GDM1 (cell line): ENCODE measurements at places on chromosomes 1 and 21.
A peak's percentile ranks its signal among the peaks of the same experiment; 100 is the strongest.

- no peak for DNase-seq
These were observed 2.8 kb downstream of the RAB4A start for GRCh38 chr1:229273507-229274232.

- no peak for DNase-seq
These were observed 33.9 kb upstream of the LBR start for GRCh38 chr1:225461533-225462428.

DNA sequence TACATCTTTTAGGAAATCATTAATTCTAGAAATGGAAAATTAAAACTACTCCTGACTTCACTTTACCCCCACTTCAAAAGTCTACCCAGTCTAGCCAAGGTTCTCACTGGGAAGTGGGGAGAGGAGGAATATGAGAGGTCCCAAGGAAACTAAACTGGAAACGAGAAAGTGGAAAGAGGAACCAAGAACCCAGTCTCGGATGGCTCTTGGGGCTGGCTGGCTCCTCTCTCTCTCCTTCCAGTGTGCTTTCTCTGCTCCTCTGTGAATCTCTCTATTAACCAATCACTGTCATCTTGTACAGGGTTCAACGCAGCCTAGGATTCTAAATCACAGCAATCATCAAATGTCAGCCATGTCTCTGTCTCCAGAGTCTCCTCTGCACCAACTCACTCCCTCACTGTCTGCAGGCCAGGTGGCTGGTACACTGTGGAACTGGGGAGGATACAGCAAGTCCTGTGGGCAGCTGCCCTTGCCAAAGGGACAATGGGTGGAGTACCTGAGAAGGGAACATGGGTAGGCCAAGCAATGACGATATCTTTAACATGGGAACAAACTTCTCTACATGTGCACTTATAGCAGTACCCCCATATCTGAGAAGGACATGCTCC, 33.7 kb downstream of the GNB1 start:
- DNase-seq: no peak

GRCh38 chr1:3626025-3626424, 1.2 kb downstream of the TPRG1L start:
- no peak for DNase-seq

DNA sequence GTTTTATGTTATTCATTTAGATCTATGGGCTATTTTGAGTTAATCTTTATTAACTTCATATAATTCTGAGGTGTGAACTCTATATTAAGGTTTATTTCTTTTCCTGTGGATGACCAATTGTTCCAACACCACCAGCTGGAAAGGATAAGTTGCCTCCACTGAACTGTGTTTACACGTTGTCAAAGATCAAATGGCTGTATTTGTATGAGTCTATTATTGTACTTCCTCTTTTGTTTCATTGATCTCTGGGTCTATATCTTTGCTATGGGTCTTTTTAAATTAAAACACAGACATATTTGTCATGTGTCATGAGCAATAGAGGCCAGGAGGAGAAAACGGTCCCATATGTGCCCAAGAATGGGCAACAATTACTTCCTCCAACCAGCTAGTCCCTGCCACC, 5.2 kb upstream of the MAB21L3 start:
- no peak for DNase-seq

- no peak for DNase-seq
These were observed 6.5 kb upstream of the MAST2 start for GRCh38 chr1:45796946-45797345.

DNA sequence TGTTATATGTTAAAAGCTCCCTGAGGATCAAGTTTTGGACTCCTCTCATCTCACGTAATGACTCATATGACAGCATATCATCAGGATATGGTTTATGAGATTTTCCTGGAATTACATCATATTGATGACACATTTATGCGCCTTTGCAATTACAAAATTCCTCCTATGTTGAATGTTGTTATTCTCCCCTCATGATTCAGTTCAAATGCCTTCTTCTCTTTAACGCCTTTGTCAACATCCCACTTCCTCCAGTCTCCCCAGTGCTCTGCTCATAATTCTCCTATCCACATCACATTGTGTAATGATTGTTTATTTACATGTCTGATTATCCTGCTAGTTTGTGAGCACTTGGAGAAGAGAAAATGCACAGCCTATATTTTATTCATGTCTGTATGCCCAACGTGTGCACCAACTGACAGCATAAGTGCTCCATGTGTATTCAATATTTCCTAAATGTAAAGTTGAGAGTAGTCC, 80.9 kb upstream of the BACH1 start:
- no peak for DNase-seq

GRCh38 chr1:76830373-76830772, 36.9 kb upstream of the ST6GALNAC5 start:
- DNase-seq: no peak

DNA sequence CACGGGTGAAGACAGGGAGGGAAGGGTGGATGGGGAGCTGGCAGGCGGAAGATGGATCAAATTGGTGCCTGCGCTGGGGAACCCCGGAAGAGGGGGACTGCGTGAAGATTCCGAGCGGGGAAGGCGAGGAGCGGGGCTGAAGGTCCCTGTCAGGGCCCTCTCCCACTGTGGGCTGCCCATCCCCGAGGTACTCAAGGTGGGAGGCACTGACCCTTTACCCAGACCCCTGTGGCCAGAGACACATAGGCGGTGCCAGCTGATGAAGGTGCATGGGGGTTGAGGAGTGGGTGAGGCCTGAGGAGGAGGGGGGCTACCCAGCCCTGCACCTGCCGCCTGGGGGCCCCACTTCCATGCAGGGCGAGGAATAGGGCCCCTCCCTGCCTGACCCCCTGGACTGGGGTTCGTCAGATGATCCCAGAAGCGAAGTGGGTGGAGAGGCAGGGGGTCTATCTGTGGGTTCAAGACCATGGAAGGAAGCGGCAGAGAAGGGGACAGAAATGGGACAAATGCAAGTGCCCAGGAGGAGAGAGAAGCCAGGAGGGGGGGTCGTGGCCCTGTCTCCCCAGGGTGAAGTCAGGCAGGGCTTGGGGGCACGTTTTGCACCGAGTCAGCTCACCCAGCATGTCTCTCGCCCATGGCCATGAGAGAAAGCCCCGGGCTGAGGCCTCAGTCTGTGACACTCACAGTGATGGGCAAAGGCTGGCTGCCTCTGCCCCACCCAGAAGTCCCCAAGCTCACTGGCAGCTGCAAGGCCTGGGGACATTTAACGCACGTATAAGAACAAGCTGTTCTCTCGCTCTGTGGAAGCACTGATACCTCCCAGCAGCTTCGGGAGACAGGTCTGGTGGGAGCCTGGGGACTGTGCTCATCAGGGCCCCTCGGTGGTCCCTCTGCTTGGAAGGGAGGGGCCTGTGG, 7.0 kb upstream of the MMEL1 start:
- no peak for DNase-seq

- no peak for DNase-seq
These were observed 131.3 kb downstream of the RGS7 start for GRCh38 chr1:241225741-241226140.

GRCh38 chr1:203359010-203359571, 8.2 kb upstream of the FMOD start:
- no peak for DNase-seq

GRCh38 chr1:84107955-84108354, 36.1 kb upstream of the PRKACB start:
- no peak for DNase-seq

GRCh38 chr1:248858891-248859889, at the start of gene ZNF692:
Gene ZNF692, minus strand, starts transcription at chr1:248859085. Its CDS starts 776 bp downstream, at chr1:248858309.
- peak; percentile 97 for DNase-seq

GRCh38 chr21:28396421-28396820, 596.3 kb downstream of the LTN1 start:
- no peak for DNase-seq

GRCh38 chr21:37429356-37429755, 62.8 kb downstream of the DYRK1A start:
- peak; percentile 27 for DNase-seq

- peak; percentile 56 for DNase-seq
These were observed 183.5 kb downstream of the RUNX1 start for GRCh38 chr21:34865400-34866241.

DNA sequence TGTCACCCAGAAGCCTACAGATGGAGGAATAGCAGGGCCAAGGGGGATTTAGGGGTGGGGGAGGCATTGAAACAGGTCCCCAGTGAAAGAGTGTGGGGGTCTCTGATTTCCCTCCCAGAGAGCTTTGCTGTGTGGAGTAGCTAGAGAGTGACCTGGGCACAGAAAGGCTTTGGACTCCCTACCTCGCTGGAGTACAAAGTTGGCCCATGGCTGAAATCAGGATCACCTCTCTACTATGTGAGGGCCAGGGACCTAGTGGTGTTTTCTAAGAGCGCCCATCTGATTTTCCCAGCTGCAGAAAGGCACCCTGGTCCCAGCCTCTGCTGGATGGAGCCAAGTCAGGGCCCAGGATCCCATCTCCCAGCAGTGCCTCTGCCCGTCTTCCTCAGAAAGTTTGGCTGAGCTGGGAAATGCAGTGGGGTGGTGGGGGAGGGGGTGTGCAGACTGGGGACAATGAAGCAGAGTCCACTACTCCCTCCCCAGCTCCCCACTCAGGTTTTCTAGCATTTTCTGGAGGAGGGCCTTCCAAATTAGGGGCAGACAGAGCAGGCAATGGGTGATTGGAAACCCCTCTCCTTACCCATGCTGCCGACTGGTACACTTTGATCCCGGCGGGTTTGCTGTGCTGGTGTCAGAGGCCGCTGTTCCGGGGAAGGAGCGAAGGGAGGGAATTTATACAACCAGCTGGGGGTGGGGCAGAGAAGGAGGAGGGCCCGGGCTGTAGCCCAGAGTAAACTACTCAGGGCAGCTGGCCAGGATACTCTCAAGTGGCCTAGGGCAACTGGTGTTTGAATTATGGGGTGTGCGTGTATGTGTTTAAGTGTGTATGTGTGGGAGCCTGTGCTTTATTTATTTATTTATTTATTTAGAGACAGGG, at the start of gene SELENBP1:
TSS of gene SELENBP1 (minus strand) at position 648 of the 877 bp plus-strand sequence. CDS start at position 584, 64 bp downstream.
- no peak for DNase-seq

GRCh38 chr1:7899741-7900140, 40.9 kb downstream of the TNFRSF9 start:
- peak; percentile 65 for DNase-seq

DNA sequence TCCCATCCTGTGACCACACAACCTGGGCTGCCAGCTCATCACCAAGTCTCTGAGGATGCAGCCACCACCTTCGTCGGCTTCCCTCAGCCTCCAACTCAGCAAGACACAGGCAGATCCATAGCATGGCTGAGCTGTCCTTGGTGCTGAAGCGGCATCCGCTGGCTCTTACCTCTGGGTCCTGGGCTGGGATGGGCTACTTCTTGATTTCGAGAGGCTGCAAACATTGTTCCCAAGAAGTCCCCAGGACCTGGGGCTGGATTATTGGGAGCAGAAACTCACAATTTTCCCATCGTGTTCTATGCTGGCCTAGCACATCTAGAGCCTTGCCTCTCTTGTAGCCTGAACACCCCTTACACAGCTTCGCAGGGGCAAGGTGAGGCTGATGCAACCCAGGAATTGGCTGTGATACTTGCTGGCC, 24.9 kb upstream of the C1QA start:
- DNase-seq: peak; percentile 7
